Prostate gland (tissue), 2 donors: ENCODE measurements at places on chromosomes 7 and 10.

GRCh38 chr10:31242902-31243301 lies 76.1 kb upstream of the ZEB1 start:
- no peak for DNase-seq

GRCh38 chr7:96198047-96198636 lies 123.8 kb downstream of the SLC25A13 start:
- DNase-seq = no peak

- DNase-seq = no peak
These were observed 36.7 kb downstream of the GNG11 start for GRCh38 chr7:93958216-93958615.

GRCh38 chr10:3750854-3751253 lies 34.2 kb downstream of the KLF6 start:
- DNase-seq = no peak

- DNase-seq = no peak
These were observed 80.8 kb downstream of the ALOX5 start for GRCh38 chr10:45454859-45455258.
